Cardiac septum (tissue), 1 donor: ENCODE measurements at places on chromosomes 3 and 15. TPM values are rescaled to one million over a fixed set of nuclear protein-coding genes. Genes with fewer than 3 reads are reported as not detected.

DNA sequence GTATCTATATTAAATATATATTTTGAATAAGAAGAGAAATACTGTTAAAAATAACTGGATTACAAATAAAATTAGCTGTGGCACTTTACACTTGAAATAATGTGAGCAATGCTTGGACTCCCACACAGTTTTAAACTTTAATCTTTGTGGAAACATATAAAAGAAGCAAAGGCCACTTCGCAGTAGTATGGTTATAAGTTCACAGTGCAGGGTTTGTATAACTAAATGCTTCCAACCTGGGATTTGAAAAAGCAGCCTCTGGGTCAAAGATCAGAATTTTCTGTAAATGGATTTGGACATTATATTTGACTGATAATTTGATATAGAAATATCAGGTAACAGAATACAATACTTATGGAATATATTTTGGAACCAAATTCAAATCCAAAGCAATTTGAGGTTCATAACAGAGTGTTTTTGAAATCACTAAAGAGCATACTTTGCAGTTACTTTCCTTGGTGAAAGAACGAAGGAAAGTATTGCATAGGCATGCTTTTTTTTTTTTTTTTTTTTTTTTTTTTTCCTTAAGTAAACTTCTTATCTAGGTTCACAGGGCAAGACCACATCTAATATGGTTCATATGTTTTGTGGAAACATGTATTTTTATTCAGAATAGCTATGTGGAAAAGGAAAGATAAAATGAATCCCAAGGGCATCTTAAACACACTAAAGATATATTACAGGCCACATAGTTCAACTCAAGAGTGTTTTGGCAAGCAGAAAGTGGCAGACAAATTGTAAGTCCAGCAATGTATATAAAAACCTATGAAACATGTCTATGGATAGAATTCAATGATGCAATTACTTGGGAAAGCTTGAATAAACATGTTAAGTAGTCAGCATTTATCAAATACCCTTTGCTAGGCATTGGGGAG, 47.1 kb upstream of the SGO1 start:
- DNase-seq = no peak

DNA sequence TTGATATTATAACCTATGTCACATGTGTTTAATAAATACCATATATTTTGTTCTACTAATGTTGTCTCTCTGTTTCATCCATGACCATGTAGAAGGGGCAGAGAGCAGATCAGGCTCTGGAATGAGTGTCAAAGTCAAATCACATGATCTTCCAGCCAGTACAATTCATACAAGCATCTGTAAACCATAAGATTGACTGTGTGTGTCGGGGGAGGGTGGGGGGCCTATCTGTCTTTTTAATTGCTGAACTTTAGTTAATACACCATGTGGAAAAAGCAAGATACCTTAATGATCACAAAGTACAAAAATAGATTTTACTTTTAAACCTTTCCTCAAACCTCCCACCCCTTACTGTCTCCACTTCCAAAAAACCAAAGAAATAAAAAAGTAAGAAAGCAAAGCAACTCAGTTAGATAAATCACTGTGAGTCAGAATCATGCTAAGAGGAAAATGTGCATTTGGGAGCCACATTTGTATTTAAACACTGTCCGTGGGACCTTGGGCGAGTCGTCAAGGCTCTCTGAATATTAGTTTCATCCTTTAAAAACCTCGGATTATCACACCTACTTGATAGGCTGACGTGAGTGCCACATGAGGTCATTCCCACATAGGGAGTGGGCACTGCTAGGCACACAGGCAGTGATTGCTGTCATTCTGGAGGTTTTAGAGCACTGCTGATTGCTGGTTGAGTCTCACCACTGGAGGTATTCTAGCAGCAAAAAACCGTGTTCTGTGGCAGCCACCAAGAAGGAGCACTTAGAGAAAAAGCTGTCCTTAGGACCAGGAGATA, 21.0 kb upstream of the POLR2M start:
- DNase-seq = no peak

Gene ADAMTS7
- total RNA-seq = 17.8 TPM

DNA sequence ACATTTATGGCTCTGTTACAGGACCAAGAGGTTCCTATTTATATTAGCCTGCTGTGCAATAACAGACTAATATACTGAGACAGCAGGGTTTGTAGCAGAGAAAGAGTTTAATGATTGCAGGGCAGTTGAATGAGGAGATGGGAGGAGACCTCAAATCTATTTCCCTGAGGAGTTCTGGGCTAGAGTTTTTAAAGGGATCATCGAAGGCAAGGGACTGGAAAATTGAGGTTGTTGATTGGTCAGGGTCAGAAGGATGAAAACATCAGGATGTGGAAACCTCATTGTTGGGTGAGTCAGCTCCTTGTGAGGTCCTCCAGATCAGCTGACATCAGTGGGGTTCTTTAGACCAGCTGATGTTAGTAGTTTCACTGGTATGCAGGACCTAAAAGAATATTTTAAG, 60.6 kb upstream of the GOLGA8B start:
- DNase-seq = no peak

DNA sequence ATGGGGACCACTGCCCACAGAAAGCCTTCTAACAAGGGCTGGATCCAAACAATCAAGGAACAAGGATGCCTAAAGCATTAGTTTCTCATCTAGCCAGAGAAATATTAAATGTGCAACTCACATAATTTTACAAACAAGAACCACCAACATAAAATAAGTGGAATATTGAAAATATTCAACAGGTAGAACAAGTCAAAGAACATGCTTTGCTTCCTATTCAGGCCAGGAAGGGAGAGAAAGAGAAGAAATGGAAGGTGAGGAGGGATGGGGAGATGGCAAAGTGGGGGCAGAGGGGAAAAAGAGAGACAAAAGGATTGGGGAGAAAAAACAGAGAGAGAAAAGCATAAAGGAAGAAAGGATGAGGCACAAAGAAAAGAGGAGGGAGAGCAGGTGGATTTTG, 63.1 kb downstream of the SLC12A8 start:
- DNase-seq = no peak
